ENCODE measurements at places on chromosomes 6 and 20.

- DNase-seq: no peak
These were observed 53.0 kb downstream of the TAF4 start for GRCh38 chr20:62012631-62013030.

- no peak for DNase-seq
These were observed 102.0 kb downstream of the MAFB start for GRCh38 chr20:40587038-40587437.

- no peak for DNase-seq
These were observed 43.1 kb downstream of the POPDC3 start for GRCh38 chr6:105136431-105137350.

DNA sequence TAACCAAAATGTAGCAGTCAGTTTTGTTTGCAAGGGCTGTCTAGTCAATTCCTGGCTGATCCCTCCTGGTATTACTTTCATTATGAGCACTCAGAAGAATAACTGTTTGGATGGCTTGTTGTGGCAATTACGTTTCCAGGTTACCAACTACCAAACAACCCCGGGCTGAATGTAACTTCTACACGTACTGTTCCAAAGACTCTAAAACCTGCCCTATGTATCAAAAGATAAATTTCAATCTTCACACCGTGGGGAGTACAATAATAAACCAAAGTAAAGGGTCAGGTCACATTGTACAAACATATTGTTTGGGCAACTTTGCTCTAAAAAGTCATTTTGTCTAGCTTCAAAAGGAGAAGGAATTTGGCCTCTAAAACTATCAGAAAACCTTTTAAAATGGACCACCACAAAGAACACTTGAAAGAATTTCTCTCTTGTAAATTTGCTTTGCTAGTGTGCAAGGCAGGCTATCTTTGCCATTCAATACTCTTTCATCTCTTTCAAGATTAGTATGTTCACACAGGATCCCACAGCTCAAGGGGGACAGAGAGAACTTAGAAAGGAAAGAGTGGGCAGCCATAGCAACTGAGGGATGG is 27.6 kb downstream of the DCDC2 start:
- DNase-seq: no peak

DNA sequence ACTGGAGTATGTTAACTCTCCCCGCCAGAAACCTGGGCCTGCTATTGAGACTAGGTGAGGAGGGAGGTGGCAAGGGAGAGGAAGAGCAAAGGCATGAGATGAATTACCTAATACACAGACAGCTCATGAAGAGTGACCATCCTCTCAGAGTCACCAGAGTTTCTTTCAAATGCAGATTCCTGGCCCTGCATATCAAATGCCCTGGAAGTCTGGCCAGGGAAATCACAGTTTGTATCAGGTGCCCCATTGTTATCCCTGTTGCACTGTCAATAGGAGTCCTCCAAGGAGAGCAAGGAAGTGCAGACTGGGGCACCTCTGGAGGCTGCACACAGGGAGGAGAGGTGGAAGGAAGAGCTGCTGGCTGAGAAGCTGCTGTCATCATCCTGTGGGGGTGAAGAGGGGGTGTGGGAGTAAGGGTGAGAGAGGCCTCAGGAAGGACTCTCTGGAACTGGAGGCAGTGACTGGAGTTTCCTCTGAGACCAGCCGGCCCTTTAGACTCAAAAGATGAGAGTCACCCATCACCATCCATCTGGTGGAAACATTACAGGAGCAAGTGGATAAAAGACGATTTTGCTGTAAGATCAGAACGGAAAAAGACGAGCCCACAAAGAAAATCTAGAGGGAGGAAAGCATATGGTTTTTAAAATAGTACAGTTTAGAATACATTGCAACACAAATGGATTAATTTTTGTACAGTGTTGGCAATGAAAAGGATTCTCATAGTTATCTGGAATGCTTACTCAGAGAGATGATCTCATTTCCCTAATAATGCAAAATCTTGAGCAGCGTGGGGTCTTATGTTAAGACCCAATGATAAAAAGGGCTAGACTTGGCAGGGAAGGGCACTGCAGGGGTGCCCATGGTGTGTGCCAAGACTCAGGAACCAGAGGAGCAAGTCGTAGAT is 268.1 kb downstream of the UST start:
- no peak for DNase-seq

DNA sequence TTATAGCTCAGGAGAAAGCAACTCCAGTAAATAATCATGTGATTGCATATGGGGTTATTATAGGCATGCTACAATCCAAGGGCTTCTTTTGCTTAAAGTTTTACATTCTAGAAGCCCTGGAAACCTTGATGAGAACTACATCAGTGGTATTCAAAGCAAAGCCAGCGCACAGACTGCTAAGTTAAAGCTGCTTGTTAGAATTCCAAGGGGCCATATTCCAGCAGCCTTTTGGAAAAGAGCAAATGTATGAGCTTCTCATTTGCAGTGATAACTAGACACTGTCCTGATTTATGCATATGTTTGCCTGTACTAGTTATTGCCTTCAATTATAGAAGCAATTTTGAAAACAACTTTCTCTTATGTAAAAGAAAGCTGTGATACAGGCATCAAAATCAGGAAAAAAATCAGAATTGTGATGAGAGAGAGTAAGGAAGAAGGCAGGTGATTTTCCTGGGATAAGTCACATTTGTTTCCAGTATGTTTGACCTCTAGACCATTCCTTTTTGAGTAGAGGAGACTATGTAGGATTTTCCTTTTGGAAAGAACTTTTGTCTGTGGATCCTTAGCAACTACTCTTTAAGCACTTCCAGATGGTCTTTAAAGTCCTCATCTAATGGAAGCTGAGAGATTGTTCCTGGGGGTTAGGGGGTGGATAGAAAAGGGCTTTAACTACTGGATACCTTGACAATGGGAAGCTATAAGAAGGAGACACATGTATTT is 159.2 kb downstream of the PLCB4 start:
- DNase-seq: no peak

Measured in activated naive CD8-positive, alpha-beta T cell treated with anti-CD3 and anti-CD28 coated beads, Interleukin-2, amount 50 U/mL, for 16 hours (primary cell).